Esophagus squamous epithelium (tissue), 5 donors: ENCODE measurements at places on chromosomes 5 and 9. TPM values are rescaled to one million over a fixed set of nuclear protein-coding genes. Genes with fewer than 3 reads are reported as not detected.

The CDK9 gene
- 46.6 TPM for total RNA-seq

- no peaks in the 10 kb centered on the region for H3K27me3 ChIP-seq
- H3K4me1 ChIP-seq, result no peaks in the 10 kb centered on the region
- DNase-seq, result no peak
- no peak overlapping the region for H3K27ac ChIP-seq
- H3K4me3 ChIP-seq, result no peak overlapping the region
Observed at GRCh38 chr9:133641396-133641655, 5.2 kb downstream of the DBH start.

The C5orf34 gene
- 1.8 TPM for total RNA-seq

DNA sequence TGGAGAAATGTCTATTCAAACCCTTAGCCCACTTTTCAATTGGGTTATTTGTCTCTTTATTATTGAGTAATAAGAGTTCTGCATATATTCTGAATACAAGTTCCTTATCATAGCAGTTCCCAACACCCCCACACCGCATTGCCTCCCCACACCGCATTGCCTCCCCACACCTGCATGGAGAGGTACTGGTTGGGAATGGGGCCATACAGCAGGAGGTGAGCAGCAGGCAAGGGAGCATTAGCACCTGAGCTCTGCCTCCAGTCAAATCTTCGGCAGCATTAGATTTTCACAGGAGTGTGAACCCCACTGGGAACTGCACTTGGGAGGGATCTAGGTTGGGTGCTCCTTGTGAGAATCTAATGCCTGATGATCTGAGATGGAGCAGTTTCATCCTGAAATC lies 10.6 kb upstream of the SAP30L start:
- H3K4me1 ChIP-seq, result no peaks in the 10 kb centered on the region
- no peak for DNase-seq
- no peaks in the 10 kb centered on the region for H3K27me3 ChIP-seq

DNA sequence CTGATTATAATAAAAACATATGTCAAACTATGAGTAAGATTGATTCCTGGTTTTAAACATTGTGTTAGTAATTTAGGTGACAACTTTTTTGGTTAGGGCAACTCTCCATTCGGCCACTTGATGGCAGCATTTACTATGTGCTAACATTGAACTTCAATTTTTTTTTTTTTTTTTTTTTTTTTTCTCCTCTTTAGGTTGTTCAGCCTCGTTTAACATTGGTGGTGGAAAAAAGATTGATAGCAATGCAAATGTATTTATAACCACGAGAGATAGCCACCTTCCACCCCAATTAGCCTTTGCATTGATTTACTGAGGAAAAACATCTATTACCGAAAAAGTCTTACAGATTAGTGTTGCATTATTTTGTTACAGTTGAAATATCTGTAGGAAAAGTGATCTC lies 159.1 kb downstream of the CSNK1G3 start:
- no peak overlapping the region for H3K4me3 ChIP-seq
- H3K27me3 ChIP-seq, result no peaks in the 10 kb centered on the region
- H3K36me3 ChIP-seq, result no peaks in the 10 kb centered on the region
- DNase-seq, result no peak

GRCh38 chr9:95171596-95171995 lies 145.9 kb downstream of the FANCC start:
- H3K27me3 ChIP-seq, result no peaks in the 10 kb centered on the region
- H3K4me3 ChIP-seq, result no peak overlapping the region
- DNase-seq, result no peak
- H3K27ac ChIP-seq, result no peak overlapping the region

GRCh38 chr5:82111191-82111590 lies 139.4 kb downstream of the ATG10 start:
- no peak overlapping the region for H3K4me3 ChIP-seq
- peaks cover 17% of the 10 kb centered on the region for H3K4me1 ChIP-seq
- DNase-seq, result no peak
- no peak overlapping the region for H3K27ac ChIP-seq
- no peaks in the 10 kb centered on the region for H3K27me3 ChIP-seq
- no peaks in the 10 kb centered on the region for H3K36me3 ChIP-seq

GRCh38 chr5:89147031-89147430 lies 264.0 kb upstream of the MEF2C start:
- H3K27ac ChIP-seq, result no peak overlapping the region
- no peak overlapping the region for H3K4me3 ChIP-seq
- H3K4me1 ChIP-seq, result no peaks in the 10 kb centered on the region
- no peak for DNase-seq
- H3K36me3 ChIP-seq, result no peaks in the 10 kb centered on the region
